ENCODE measurements at places on chromosomes 12 and 14.

DNA sequence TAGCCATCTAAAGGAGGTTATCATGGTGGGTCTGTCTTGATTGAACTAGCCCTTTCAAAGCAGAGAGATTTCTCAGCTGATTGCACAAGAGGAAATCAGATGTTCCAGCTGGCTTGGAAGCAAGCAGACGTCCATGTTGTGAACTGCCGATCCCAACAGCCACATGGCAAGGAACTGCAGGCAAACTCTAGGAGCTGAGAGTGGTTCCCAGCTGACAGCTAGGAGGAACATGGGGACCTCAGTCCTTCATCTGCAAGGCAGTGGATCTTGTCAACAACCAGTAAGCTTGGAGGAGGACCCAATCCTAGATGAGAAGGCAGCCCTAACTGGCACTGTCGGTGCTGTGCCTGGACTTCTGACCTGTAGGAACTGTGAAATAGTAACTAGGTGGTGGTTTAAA, 7.7 kb downstream of the ACVR1B start:
- DNase-seq: no peak

- DNase-seq: no peak
Observed at GRCh38 chr12:57886542-57886941, 40.0 kb upstream of the CTDSP2 start.

- no peak for DNase-seq
Observed at GRCh38 chr12:120367924-120368788, 808 bp downstream of the MSI1 start.

- no peak for DNase-seq
Observed at GRCh38 chr14:66540038-66540437, 32.1 kb downstream of the GPHN start.

DNA sequence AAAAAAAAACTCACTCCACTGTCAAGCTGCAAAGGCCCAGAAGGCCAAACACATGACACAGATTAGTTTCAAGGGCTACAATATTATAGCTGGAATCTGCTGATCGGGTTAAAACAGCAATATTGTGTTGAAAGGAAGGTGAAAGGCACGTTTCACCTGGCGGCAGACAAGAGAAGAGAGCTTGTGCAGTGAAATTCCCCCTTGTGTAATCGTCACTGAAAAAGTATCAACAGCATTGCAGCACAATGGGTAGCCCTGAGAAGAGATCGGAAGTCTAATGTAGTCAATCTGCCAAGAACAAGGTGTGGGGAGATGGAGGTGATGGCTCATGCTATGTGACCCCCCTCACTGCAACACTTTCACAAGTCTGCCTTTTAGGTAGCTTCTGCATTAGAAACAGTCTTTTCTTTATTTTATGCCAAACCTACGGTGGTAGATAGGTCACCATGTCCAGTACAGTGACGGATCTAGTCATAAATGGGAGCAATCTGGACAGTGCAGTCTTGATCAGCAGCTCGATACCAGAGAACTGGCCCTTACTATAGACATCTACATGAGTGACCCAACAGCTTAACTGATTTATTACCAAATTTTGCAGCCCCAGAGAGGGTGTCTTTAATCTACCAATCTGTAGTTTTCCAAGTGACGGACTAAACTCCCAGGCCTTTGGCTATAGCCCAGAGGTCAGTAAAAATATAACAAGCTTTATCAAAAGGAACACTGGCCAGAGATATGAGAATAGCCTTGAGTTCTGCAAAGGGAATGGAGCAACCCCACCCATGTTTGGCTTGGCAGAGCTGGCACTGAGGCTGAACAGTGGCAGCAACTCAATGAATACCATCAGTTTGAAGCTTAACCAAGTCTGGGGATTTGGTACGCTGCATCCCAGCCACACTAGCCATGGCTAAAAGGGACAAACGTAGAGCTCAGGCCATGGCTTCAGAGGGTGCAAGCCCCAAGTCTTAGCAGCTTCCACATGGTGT, 35.4 kb downstream of the SPTSSA start:
- DNase-seq: no peak

DNA sequence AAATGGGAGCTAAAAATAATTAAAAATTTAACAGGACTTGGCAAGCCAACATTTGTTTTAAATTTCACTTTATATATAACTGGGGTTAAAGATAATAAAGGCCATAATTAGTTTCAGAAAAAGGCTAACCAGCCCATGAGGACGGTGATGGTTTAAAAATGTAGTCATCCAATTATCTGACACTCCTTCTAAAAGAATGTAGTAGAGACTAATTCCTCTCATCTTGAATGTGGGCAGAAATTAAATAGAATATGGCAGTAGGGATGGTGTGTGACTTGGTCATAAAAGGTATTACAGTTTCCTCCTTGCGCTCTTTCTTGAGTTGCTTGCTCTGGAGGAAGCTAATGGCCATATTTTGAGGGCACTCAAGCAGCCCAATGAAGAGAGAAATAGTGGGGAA, 49.1 kb upstream of the PTPRB start:
- no peak for DNase-seq

GRCh38 chr14:75452900-75453816, 25.3 kb downstream of the JDP2 start:
- no peak for DNase-seq

GRCh38 chr12:19410211-19410610, 29.1 kb upstream of the AEBP2 start:
- DNase-seq: no peak

DNA sequence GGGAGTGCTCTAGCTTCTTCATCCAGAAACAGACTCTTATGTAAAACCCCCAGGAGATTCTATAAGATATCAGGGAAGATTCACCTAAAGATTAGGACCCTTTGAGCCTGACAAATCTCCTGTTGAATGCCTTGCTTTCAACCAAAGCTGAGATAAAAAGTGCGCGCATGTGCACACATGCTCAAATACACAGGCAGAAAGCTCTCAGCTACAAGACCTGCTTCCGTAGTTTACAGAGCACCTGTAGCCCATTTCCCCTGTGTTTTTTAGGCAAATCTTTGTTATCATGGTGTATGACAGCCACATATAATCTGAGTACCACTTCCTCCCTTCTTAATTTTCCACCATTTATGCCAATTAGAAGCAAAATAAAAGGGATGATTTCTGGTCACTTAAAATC, 866.9 kb downstream of the NRXN3 start:
- no peak for DNase-seq

DNA sequence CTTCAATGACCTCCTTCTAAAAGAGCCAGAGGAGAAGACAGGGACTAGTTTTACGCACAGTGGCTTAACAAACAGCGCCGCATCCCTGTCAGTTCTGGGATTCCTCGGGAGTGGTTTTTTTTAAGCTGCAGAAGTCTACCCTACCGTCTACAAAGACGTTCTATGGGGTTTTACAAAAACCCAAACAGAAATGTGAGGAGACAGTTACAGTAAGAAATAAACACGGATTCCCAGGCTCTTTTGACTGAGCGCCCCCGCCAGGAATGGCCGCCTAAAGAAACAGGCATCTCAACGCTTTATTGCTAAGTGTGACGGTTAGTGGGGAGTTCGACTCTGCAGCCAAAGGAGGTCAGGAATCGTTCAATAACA, 484 bp downstream of the ALKBH1 start:
- DNase-seq: peak; percentile 30

DNA sequence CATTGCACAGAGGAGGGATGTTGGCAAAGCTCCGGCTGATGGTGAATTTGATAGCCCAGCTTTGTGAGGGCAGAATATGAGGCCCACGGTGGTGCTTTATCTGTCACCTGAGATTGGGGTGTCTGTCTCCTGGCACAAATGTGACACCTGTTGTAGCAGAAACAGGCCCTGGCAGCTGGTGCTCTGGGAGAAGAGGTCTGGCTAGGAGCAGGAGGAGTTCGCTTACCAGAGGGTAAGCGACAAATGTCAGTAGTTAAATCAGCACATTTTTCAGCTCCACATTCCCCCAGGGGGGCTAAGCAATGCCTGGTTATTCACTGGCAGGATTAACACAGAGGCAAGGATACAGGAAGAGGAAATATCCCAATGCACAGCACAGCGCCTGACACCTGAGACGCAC, 71.1 kb downstream of the B4GALNT3 start:
- no peak for DNase-seq

GRCh38 chr14:90726656-90727055, 89.6 kb downstream of the TTC7B start:
- no peak for DNase-seq

DNA sequence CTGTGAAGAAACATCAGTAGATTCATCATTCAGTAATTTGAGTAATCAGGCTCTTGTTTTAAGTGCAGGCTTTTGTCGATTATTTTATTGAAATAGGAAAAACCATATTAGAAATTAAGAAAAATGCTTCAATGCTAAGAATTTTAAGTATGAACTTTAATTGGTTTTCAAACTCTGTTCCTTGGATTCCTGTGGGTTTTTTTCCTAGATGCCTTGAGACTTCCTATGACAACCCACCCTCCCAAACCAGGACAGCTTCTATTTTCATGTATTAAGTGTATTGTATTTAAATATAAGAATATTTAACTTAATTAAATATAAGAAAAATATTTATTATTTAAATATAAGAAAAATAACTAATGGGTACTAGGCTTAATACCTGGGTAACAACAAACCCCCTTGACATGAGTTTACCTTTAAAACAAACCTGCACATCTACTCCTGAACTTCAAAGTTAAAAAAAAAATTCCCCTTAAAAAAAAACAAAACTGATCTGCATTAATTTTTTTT, 3.0 kb downstream of the ARHGAP5 start:
- no peak for DNase-seq

DNA sequence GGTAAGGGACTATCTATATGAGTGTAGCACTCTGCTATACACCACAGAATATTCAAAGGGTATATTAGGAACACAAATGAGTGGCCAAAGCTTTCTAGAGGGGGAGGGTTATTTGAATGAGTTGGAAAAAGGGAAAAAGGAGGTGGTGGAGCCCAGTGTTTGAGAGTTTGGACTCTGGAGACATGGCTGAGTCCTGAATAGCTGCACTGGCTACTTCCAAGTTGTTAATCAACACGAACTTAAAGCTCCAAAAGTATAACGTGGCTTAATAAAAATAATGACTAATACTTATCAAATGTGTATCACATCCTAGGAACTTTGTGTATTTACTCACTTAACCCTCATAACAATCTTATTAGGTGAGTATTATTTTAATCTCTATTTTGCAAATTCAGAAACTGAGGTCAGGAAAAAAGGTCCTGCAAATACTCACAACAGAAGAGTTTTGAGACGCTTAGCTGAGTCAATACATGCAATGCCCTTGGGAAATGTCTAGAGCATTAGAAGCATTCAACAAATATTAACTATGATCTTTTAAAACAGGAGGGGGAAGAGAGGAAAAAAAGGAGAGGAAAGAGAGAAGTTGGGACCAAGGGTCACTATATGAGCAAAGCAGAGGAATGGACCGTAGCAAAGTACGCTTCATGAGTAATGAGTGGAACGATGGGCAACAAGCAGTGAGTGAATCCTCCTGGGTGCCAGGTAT, 189.5 kb upstream of the HMGA2 start:
- no peak for DNase-seq

DNA sequence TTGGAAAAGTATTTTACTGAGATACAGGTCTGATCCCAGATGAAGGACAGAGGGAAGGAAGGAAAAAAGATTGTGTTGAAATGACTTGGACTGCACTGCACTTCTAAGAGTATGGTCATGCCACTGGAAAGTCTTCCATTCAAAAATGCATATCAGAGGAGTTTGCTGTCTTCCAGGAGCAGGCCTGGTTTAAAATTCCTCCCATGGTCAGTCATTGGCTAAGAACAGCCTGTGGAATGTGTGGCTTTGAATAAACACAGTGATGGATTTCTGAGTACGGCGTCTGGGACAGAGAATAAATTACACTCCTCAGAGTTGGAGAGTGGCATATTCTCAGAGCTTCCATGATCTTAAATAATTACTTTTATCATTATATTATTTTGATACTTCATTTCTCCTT, 245.8 kb upstream of the PDZRN4 start:
- DNase-seq: no peak

DNA sequence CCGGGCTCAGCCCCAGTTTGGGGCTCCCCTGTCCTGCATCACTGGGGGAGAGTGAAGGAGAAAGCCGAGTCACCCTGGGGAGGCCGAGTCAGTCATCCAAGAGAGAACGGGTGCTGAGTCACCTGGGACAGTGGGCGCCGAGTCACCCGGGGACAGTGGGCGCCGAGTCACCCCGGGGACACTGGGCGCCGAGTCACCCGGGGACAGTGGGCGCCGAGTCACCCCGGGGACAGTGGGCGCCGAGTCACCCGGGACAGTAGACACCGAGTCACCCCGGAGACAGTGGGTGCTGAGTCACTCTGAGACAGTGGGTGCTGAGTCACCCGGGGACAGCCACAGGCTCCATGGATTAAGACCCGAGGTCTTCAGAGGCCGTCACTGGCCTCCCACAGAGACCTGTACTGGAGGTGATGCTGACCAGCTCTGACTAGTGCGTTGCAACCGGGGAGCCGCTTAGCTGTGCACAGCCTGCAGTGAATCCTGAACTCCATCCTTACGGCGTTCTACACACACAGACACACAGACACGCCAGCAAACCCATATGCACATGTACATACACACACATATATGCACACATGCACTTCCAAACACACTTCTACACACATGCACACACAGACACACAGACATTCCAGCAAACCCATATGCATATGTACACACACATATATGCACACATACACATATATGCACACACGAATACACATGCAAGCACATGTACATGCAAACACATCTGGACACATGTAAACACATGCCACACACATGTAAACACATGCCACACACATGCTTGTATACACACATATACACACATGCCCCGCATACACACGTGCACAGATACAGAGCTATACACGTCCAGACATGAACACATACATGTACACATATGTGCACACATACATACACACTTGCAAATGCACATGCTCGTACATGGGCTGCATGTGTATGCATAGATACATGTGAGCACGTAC, 64.9 kb upstream of the GALNT9 start:
- no peak for DNase-seq

DNA sequence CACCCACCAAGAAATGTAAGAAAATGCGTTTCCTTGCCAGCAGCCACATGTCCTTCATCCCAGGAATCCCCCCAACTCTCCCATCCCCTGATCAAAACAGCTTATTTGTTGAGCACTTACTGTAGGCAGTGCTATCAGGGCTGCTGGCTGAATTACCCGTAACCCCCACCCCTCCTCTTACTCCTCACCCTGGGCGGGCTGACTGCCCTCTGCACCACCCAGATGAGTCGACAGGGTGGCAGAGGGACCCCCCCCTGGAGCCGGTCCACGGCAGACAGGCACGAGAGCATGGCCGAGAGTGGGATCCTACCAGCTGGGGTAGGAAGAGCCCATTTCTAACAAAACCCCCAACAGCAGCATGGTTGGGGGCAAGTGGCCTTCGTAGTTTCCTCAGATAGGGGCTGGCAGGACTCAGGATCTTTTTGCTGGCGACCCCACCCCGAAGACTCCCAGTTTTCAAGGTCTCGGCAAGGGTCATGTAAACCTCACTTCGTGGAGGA, 1.1 kb upstream of the RHOF start:
- DNase-seq: peak; percentile 46

GRCh38 chr12:75894965-75895754, 136.4 kb downstream of the PHLDA1 start:
- DNase-seq: no peak

GRCh38 chr14:61355892-61356325, 34.5 kb downstream of the PRKCH start:
- peak; percentile 47 for DNase-seq

GRCh38 chr14:99852578-99852977, 59.4 kb downstream of the EML1 start:
- no peak for DNase-seq

GRCh38 chr14:33229269-33229929, 290.7 kb downstream of the NPAS3 start:
- no peak for DNase-seq

GRCh38 chr12:99431203-99431602, 216.3 kb upstream of the GARIN6 start:
- DNase-seq: no peak

All from CD4-positive, alpha-beta T cell treated with Interferon alpha-2 for 1 hour (primary cell).